ENCODE measurements at places on chromosomes 6 and 20.

GRCh38 chr6:156634048-156634447, 143.1 kb upstream of the ARID1B start:
- DNase-seq: no peak

DNA sequence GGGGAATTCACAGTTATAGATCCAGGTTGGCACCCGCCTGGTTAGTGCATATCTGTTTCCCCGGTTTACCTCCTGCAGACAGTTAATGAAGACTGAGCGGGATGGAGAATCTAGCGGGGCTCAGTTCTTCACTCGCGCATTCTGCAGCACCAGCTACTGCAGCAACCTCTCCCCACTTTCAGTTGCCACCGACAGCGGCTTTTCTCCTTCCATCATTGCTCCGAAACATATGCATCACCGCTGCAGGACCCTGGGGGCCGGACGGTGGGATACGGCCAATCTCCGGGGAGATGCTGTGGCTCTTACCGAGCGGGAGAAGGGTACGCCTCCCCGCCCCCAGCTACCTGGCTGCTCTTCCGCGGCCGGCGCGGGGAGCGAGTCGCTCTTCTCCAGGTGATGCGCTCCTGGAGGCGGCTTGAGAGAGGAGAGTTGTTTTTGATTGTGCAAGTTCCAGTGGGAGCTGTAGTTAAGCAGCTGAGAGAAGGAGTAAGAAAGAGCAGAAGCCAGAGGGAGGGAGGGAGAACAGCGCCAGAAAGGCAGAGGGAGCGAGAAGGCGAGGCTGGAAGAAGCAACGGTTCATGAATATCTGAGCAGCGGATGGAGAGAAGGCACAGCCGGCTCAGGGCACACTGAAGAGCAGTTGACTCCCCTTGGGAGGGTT, at the start of gene SGK1:
TSS of gene SGK1 (minus strand) at position 642 of the 661 bp plus-strand sequence. CDS start 652 bp downstream, outside the sequence.
- peak; percentile 76 for DNase-seq

DNA sequence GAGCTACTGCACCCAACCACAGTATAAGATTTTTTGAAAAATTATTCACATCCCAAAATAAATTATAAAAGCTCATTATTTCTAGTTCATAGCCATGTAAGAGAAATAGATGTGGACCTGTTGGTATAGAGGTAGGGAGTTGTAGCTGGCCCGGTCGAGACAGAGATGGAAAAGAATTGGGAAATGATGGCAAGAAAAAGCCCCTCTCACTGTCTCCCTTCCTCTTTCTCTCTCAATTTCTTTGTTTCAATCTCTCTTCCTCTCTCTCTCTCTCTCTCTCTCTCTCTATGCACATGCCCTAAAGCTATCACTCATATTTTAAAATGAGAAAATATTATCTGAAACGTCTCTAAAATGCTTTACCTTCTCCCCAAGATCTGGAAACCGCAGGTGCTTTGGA, 80.7 kb upstream of the CD83 start:
- DNase-seq: no peak

GRCh38 chr6:163651915-163652668, 237.6 kb downstream of the QKI start:
- no peak for DNase-seq

DNA sequence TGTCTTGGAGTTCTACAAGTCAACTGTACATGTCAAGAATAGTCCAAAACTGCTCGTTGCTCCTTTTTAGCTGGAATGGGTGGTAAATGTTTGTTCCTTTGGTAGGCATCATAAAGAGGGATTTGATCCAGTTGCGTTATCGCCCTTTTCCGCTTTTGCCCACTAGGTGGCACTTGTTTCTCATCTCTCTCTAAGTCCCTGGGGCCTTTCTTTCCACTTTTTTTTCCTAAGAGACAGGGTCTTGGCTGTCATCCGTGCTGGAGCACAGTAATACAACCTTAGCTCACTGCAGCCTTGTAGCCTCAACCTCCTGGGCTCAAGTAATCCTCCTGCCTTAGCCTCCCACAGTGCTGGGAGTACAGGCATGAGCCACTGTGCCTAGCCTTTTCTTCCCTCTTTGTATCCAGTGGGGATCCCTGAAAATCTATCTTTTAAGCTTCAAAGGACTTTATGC, 20.7 kb downstream of the GTPBP2 start:
- DNase-seq: peak; percentile 87

DNA sequence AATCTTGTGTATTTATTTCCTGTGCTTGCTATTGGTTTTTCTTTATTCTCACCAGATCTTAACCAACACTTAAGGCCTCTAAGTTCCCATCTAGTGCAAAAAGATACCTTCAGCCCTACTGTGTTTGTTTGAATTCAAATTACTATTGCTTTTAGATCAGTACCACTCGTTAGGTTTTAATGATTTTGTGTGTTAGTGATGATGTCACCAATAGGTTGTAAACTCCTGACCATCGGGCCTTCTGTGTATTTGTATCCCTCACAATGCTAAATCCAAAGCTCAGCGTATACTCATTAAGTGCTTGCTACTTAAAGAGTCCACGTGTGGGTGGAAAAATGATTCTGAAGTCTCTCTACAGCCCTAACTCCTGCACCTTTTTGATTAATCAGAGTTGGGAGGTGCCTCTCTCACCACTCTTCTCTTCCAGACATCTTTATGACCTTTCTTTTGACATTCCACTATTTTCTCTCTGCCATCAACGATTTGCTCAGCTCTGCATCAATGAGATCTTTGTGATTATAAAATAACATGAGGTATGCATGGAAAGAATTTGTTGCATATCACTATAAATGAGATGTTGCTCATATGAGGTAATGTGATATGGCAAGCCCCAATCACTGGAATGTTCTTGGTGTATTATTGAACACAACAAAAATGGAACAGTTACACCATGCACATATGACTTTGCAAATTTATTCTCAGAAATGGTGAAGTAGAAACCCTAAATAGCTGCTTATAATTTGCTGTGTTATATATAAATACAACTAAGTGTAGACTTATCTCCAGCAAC, 55.1 kb upstream of the LAMA2 start:
- DNase-seq: no peak

GRCh38 chr6:73854998-73855718, 159.2 kb downstream of the CD109 start:
- DNase-seq: peak; percentile 77

GRCh38 chr6:55210952-55211351, 36.6 kb downstream of the HCRTR2 start:
- DNase-seq: no peak

GRCh38 chr6:119209452-119210205, 131.2 kb upstream of the FAM184A start:
- DNase-seq: no peak

DNA sequence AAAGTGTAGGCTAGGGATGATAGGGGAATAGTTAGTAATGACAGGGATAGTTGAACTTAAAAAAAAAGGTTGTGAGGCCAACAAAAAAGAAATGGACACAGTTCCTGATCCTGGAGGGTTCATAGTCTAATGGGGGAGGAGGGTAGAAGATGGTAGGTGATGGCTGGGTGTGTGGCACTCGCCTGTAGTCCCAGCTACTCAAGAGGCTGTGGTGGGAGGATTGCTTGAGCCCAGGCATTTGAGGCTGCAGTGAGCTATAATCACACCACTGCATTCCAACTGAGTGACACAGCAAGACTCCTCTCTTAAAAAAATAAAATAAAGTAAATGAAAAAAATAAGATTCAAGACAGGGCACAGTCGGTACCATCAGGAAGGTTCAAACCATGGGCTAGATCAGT, 2.4 kb upstream of the MICB start:
- no peak for DNase-seq

- no peak for DNase-seq
Observed at GRCh38 chr6:44999066-44999465, 329.1 kb upstream of the RUNX2 start.

GRCh38 chr6:147577488-147577887, 69.0 kb downstream of the SAMD5 start:
- DNase-seq: no peak

DNA sequence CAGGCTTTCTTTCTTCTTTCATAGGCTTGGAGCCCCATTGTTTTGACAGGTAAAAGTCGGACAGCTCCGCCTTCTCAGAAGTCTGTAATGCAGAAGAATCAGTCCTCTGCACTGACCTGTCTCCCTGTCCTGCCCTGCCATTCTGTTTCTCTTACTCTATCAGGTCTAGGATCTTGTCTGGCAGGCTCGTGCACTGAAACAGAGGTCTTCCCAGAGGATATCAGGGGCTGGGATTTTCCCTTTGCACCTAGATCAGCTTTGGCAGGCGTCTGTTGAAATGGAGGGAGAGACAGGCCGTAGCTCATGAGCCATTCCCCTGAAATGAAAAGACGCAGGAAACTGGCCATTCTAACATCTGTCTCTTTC, 25.0 kb downstream of the KIF3B start:
- DNase-seq: no peak

GRCh38 chr6:166724576-166724975, 97.5 kb upstream of the RPS6KA2 start:
- no peak for DNase-seq

- no peak for DNase-seq
Observed at GRCh38 chr20:18001131-18001921, 32.5 kb downstream of the MGME1 start.

GRCh38 chr20:10521836-10522235, 86.7 kb downstream of the SLX4IP start:
- no peak for DNase-seq

DNA sequence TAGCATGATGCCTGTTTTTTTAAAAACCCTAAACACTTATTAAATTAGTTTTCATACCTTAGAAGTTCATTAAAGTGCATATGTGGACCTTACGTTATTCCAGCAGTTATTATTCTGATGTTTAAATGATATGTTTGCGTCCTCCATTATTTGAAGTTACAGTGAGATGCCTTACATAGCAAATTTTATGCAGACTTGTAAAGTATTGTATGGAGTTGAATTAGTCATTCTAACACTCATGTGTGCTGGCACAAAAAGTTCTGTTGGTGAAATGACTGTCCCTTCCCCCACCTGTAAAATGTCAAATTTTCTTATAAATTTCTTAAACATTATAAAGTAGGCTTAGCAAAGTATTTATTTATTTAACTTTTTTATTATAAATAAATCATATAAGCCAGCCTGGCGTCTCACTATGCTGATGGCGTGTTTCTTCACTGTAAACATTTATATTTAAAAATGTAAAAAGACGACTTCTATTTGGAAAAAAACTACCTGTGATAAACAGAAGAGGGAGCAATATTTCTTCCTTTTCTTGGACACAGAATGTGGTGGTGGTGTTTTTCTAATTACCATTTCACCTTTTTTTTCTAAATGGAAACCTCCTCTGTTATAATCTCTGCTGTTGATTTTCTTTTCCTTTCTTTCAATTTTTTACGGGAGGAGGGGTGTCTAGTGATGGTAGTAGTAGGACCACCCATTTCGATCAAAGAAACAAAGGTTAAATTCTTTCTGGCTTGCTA, 155.4 kb downstream of the RFPL4B start:
- DNase-seq: no peak

DNA sequence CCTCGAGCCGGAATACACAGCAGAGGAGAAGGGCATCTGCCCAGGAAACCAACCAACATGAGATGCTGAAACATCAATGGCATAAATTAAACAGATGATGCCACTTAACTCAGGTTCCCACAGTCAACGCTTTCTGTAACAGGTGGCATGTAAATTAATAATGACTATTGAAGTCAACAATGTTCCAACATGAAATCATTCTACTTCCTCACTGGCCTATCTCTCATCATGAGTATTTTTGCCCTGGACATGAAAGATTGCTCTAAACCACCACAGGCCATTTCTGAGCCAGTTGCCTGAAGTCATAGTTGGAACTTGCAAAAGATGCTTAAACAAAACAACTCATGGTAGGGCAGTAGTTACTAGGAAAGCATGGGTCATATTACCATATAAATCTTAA, 397.9 kb upstream of the JARID2 start:
- no peak for DNase-seq

GRCh38 chr6:31534521-31535040, 5.8 kb downstream of the MCCD1 start:
- no peak for DNase-seq

GRCh38 chr20:40442181-40442963, 246.7 kb downstream of the MAFB start:
- DNase-seq: no peak

DNA sequence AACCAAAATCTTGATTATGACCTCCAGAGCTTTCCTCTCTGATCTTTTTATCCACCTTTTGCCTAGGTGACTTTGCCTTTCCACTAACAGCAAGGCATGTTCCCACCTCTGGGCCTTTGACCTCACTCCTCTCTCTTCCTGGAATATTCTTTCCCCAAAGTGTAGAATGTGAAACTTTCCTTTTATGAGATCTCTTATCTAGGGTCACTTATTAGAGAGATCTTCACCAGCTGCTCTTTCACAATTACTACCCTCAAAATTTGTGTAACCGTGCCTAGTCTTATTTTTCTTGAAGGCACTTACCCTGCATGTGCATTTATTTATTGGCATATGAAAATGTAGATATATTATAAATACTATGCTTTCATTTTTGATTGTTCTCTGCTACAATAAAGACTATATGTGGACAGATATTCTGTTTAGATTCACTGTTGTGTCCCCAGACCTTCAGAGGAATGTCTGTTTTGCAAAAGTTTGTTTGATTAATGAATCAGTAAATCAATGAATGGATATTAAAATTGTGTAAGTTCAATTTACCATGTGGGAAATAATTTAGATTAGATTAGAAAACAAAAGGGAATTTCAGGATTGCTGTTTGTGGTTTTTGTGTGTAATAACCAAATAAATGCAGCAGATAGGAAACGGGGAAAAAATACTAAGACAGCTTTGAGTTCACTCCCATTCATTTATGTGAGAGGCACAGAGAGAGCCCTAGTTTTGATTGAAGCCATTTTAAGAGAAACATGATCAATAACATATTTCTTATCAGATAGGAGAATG, 207.0 kb downstream of the ADGB start:
- no peak for DNase-seq

DNA sequence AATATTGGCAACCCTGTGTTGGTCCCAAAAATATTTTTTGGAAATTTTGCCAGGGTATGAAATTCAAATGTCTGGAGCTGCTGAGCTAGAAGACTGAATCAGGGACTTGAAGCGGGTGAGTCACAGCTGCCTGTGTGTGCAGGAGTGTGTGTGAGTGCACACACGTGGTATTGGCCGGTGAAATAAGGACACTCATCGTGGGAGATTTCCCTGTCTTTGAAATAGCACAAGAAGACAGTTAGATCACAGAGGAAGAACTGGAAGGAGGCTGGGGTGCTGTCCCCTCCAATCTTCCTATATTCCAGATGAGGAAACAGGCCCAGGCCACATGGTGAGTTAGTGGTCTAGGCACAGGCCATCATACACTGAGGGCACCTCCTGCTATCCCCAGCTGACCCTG, 123.8 kb upstream of the MLN start:
- DNase-seq: no peak

DNA sequence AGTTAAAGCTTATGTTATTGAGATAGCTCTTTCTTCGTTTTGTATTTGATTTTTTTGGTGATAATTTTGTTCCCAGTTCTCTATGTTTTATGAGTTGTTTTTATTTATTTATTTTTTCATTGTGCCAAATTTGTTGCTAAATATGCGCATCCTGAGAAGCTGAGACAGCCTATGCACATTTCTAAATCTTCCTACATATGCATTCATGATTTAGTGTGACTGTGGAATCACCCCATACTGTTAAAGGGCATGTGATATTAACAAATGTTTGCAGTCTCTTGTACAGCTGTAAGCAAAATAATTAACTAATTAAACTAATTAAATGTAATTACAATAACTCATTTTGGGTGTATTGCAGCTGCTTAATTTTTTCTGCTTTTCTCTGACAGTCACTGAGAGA, 10.4 kb downstream of the TFAP2B start:
- DNase-seq: no peak

Measured in activated CD4-positive, alpha-beta T cell treated with anti-CD3 and anti-CD28 coated beads, Interleukin-2, amount 10 ng/mL, durations not matched to agents 24 days and 14 days (primary cell).